ENCODE measurements at places on chromosomes 5 and 9. TPM values are rescaled to one million over a fixed set of nuclear protein-coding genes. Genes with fewer than 3 reads are reported as not detected.
A peak's percentile ranks its signal among the peaks of the same experiment; 100 is the strongest.

DNA sequence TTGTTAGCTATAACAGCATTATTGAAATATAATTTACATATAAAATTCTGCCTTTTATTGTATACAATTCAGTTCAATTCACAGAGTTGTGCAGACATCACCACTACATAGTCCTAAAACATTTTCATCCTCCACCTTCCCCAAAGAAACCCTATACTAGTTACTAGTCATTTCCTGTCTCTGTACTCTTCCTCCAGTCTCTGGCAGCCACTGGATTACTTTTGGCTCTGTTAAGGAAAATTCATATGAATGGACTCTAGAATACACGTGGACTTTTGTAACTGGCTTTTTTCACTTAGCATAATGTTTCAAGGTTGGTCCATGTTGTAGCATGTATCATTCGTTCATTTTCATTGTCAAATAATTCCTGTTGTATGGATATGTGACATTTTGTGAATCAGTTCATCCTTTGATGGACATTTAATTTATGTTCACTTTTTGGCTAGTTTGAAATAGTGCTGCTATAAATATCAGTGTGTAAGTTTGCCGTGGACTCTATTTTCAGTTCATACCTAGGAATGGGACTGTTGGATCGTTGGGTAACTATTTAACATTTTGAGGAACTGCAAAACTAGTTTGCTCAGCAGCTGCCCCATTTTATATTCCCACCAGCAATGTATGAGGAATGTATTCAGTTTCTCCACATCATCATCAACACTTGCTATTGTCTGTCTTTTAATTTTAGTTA is 9.7 kb downstream of the ICE1 start:
- DNase-seq = no peak

DNA sequence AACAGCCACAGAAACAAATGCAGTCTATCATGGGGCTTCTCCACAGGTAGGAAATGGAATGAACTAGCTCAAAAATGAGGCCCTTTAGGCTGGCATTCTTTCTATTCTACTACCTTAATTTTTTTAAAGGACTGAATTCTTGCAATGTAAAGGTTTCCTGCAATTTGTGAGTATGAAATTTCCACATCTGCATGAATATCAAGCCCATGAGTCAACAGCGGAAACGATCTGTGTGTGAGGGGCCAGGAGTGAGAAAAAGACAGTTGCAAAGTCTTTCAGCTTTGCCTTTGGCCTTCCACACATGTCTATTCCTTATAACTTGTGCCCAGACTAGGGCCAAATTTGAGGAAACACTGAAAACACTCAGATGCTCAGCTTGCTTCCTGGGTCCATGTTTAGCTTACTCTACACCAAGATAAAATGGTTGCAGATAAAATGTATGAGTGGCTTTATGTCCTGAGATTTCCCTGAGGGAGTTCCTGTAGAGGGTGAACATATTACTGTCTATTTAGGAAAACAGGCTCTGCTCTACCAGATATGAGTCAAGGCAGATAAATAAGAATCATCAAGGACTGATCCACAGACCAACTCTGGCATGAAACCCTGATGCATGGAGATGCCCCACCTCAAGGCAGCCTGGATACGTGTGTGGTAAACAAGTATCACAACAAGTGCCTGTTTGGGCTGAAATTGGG is 46.5 kb downstream of the RETREG1 start:
- no peak for DNase-seq

- DNase-seq = peak; percentile 57
Measured at GRCh38 chr9:95505717-95506427, 10.9 kb downstream of the PTCH1 start.

DNA sequence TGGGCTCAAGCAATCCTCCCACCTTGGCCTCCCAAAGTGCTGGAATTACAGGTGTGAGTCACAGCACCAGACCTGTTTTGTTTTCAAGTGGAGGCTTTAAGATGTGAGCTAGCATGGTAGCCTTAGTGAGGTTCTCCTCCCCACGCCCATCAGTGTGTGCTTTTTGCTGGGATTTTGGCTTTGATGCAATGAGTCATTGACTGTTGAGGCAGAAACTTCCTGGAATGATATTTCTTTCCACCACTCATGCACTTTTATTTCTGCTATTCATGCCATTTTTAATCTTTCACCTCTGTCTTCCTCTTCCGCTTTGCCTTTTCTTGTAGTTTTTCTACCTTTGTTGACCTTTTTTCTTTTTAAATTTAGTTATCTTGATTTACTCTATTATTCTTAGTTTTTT is 4.2 kb upstream of the NFIL3 start:
- no peak for DNase-seq

DNA sequence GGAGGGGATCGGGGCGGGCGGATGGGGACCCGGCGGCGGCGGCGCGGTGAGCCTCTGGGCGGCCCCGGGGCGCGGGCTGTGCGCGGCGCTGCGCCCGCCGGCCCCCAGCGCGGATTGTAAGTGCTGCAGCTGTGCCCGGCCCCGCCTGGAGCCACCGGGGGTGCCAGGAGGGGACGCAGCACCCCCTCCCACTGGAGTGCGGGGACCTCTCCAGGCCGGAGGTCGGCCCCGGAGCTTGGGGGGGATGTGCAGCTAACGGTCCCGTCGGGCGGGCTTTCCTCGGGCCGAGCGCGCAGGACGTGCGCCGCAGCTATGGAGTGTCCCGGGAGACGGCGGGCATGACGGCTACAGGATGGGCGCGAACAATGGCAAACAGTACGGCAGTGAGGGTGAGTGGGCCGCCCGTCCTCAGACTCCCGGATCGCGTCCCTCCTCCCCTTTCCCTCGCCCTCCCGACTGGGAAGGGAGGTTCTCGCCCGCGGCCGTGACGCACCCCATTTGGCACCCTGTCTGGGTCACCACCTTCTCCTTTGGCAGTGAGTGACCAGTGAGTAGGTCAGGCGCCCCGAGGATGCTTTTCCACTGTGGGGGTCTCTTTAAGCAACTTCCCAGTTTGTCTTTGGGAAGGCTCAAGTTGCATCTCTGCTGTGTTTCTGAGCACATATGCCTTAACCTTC is 483 bp downstream of the FBXL7 start:
- peak; percentile 65 for DNase-seq

GRCh38 chr5:180315762-180316212 is 23.9 kb upstream of the MAPK9 start:
- peak; percentile 63 for DNase-seq

- peak; percentile 19 for DNase-seq
Measured at GRCh38 chr9:96344458-96345180, 38.9 kb downstream of the SLC35D2 start.

DNA sequence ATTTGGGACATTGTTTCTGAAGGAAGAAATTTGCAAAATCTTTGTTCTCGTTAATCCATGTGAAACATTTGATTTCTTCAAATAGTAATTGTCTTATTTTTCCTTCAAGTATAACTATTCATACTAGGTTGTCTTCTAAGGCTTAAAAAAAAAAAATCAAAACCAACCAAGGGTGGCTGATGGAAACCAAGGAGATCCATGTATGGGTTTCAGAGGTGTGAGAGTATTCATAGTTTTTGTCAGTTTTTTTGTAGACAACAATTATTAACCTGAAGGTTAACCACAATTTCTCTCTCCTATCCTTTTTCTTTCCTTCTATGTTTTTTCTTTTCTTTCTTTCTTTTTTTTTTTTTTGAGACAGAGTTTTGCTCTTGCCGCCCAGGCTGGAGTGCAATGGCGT is 35.4 kb downstream of the KDM4C start:
- DNase-seq = no peak

DNA sequence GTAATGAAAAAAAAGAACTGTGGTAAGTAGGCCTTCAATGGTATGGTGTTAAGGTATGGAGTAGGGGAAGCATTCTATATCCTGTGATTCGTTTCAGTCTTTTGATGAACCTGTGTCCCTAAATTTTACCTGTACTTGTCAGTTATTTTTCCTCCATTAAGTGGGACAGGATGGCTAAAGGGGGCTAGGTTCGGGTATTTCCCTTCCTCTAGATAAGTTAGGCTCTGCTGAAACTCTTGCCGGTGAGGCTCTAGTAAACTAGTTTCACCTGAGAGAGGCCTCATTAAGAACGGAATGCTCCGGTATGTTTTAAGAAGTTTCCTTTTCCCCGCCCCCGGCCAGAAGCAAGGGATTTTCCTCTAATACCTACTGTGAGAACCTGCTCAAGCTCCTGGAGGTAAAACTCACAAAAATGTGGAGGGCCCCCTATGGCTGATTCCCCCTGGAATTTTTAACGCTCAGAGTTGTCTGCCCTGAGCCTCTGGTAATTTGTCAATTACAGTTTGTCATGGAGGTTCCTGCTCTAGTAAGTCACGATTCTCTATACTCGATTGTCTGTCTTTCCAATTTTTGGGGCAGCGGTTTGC is 87.7 kb downstream of the MACIR start:
- DNase-seq = no peak

DNA sequence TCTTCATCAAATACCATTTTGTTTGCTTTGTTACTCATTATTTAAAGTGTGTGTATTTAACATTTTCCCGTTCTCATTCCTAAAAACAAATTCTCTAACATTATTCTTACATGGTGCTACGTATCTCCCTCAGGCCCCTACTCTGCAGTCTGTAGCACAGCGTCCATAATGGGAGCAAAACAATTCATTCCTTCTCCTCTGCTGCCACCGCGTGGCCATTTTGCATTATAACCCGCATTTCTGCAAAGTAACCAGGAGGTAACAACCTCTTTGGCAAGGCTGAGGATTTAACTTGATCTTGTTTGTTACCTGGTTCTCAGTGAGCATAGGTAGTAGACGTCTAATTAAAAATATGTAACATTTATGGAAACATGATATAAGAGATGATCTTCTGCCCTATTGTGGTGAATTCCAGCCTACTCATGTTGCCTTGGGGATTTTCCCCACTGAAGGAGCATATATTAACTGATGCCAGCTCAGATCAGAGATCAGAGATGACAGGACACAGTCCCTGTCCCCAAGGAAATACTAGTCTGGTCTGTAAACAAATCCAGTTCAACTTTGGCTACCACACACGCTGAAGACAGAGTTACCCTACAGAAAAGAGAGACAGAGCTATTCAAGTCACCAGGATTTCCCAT is 10.5 kb downstream of the OR1K1 start:
- peak; percentile 64 for DNase-seq

DNA sequence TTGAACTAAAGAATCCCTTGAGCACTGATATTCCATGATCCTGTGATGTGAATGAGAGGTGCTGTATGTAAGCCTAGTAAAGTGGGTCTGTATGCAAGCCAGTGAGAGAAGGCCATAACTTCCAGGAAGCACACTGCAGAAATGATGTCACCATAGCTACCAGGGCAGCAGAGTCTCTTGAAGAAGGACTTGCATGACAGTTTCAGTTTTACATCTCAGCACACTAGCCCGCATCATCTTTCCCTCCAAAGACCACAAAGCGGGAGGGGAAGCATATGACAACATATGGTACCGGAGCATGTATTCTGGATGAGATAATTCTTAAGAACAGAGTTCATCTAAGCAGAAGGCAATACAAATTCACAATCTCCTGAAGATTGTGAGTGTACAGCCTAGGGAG is 37.6 kb upstream of the MAST4 start:
- no peak for DNase-seq

- no peak for DNase-seq
Measured at GRCh38 chr9:13160051-13160450, 119.4 kb downstream of the MPDZ start.

- no peak for DNase-seq
Measured at GRCh38 chr5:95873351-95873750, 50.8 kb upstream of the GLRX start.

DNA sequence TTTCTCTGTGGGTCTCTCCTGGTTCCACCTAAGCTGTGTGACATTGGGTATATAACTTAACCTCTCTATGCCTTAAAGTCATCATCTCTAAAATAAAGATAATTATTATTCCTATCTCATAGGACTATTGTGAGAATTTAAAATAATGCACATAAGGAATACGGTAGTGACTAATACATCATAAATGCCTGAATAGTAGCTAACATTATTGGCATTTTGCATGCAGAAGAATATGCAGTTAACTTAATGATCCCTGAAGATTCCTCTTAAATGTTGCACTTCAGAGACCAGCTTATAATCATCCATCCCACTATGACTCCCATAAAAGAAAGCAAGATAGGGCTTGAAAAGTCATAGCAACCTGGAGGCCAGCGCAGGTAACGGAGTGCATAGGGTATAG is 32.4 kb downstream of the OXCT1 start:
- no peak for DNase-seq

DNA sequence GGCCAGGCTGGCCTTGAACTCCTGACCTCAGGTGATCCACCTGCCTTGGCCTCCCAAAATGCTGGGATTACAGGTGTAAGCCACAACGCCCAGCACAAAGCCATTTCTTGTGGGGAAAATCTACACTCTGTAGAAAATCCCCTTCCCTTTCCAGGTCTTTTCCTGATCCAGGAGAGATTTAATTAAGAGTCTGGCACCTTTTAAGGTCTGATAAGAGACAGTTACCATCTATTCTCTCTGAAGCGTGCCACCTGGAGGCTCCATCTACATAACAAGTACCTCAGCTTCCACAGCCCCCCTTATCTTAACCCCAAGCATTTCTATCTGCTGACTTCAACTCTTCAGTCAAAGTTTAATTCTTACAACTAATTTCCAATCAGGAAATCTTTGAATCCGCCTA is 71.4 kb upstream of the CDK20 start:
- DNase-seq = no peak

DNA sequence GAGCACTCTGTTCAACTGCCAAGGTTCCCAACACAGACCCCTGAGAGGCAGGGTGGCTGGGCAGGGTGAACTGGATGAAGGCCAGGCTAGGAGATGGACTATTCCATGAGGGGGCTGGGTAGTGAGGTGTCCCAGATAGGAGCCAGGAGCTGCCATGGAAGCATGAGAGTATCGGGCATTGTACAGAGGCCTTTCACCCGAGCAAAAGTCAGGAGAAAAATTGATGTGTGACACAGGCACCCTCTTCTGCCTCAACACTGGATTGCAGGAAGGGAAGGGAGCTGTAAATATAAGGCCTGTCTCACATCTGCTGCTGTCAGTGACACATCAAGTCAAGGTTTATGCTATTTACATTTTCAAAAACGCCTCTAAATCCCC is 74.6 kb downstream of the UBAP1 start:
- DNase-seq = peak; percentile 69

The ADAMTS16 gene
- not detected for total RNA-seq

The PCDHA1 gene
- total RNA-seq = not detected

The DMRT3 gene
- not detected for total RNA-seq

The ENG gene
- 139 TPM for total RNA-seq

The HMCN2 gene
- total RNA-seq = 5.5 TPM

The ORM2 gene
- not detected for total RNA-seq

The FGF10 gene
- 0.47 TPM for total RNA-seq

The PTGES gene
- total RNA-seq = 1.9 TPM

The LHX3 gene
- not detected for total RNA-seq
